Fibroblast of upper back skin (primary cell): ENCODE measurements at places on chromosomes 12 and 14.
A peak's percentile ranks its signal among the peaks of the same experiment; 100 is the strongest.

GRCh38 chr12:43095669-43096280, 456.2 kb downstream of the ADAMTS20 start:
- DNase-seq = no peak

DNA sequence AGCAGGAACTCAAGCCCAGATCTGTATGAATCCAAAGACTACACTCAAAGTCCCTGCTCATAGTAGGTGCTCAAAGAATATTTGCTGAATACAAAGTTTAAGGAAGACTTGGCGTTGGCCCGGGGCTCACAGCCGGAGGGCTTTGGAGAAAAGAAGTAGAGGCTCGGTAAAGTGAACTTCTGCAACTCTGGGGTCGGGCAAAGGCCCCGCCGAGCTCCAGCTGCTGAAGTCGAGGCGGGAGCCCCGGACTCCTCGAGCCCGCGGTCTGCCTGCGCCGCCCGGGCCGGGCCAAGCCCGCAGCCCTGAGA, 335 bp downstream of the GCN1 start:
- DNase-seq = no peak

DNA sequence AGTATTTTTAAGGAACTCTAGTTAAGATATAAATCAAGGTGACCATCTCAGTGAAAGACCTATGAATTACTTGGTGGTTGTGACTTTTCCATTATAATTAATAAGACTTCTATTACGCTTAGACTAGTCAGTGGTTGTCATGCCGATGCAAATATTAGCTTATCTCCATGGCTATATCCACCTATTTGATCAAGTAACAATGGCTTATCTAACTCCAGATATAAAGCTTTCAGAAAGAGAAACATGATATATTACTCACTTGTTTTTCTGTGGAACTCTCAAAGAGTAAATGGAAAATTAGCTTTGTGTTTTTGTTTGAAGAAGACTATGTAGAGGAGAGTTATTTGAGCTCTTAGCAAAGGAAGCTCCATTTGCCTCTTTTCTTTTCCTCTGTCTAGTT, 323.8 kb upstream of the DCN start:
- no peak for DNase-seq

- DNase-seq = no peak
Measured at GRCh38 chr14:76773956-76774820, 12.9 kb downstream of the VASH1 start.

- DNase-seq = peak; percentile 64
Measured at GRCh38 chr12:64903479-64904152, 79.2 kb downstream of the TBC1D30 start.

DNA sequence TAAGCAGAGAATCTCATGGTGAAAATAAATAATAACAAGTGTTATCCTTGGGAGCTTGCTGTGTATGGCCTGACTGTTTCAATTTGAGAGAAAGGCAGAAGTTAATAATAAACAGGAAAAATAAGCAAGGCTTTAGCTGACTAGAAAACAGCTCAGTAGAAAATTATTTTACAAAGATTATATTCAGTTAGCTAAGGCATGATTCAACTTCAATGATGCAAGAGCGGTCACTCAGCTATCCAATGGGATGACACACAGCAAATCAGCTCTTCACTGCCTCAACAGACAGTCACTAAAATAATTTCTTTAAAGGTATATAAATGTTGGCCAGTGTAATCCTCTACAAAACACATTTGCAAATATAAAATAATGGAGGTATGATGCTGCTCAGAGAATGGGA, 18.6 kb downstream of the GSTZ1 start:
- DNase-seq = peak; percentile 48

GRCh38 chr12:52370926-52371608, 3.8 kb upstream of the KRT85 start:
- peak; percentile 71 for DNase-seq

DNA sequence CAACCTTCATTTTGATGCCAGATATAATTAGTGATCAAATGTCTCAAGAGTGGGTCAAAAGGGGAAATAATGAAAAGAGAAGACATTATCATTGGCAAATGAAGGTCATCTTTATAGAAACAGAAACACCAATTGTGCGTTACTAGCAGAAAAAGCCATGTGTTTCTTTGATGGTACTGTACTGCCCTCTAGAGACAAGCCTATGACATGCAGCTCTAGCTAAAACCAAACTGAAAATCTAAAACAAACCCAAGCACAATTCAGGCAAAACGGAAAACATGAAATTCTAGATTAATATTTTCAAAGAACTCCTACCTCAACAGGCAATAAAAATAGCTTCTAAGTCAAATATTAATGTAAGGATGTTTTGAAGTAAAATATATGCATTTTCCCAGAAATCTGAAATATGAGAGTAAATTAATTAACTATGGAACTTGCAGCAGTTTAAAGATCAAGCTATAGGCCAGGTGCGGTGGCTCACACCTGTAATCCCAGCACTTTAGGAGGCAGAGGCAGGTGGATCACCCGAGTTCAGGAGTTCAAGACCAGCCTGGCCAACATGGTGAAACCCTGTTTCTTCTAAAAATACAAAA, 115.4 kb downstream of the KLHL28 start:
- peak; percentile 43 for DNase-seq

DNA sequence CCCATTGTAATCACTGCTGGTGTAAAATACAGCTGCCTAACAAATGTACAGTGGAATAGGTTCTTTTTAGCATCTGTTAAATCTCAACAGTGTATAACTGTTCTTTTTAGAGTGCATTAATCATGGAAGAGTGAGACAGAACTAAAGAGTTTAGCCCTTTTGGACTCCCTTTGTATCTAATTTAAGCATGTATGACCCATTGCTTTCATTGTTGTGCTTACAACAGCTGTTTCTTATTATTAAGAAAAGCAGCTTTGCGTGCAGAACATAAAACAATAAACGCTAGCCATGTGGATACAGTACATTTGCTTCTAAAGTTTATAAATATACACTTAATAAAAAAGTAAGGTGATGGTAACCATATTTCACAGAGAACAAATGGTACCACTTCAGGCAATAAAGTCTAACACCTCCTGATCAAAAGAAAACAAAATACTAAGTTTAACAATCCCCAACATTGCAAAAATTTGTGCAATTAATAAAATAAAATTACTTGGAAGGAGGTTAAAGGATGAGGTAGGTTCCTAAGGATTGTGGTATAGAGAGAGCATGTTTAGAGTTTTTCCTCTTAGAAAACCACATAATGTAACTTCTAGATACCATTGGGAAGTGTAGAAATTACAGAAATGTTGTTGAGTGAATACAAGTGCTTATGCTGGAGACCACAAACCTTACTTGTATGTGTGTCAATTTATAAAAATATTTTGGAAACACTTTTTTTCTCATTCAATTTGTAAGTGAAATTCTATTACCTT, 448.7 kb downstream of the SLC6A15 start:
- peak; percentile 72 for DNase-seq

- no peak for DNase-seq
Measured at GRCh38 chr14:75018694-75019093, 16.0 kb downstream of the EIF2B2 start.

DNA sequence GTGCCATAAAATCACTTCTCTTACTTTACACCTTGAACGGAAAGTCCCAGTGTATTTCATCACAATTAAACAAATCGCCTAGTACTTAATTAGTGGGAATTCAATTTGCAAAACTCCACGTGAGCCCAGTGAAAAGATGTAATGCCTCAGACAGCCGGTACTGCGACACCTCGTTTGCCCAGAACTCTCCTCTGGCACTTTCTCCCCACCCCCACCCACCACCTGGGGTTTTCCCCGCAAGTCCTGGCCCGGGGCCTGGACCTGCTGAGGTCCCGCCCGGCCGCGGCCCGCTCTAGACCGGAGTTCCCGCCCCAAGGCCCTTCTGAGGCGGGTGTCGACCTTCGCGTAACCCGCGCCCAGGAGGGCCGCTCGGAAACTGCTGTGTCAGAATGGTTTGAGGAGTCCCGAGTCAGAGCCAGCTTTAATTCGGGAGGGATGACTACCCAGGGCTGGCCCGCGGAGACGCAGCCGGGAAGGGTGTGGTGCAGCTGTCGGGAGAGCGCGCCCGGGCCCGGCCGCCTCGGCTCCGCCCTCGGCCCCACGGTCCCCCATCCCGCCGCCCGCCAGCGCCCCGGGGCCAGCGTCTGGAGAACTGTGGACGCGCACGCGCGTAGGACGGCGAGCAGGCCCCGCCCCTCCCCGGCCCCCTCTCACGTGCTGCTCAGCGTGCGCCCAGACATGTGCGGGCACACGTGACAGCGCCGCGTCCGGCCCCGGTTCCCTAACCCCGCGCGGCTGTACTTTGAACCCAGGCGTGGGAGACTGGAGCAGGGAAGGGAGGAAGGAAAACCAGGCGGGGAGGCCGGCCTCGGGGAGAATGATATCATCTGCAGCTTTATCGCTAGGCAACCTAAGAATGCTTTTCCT, 10.8 kb downstream of the BHLHE41 start:
- peak; percentile 86 for DNase-seq

- DNase-seq = peak; percentile 20
Measured at GRCh38 chr12:60231303-60231702, 635.5 kb downstream of the SLC16A7 start.

- DNase-seq = no peak
Measured at GRCh38 chr14:101918065-101918989, 46.0 kb upstream of the DYNC1H1 start.

- no peak for DNase-seq
Measured at GRCh38 chr12:59700153-59700450, 104.3 kb downstream of the SLC16A7 start.

DNA sequence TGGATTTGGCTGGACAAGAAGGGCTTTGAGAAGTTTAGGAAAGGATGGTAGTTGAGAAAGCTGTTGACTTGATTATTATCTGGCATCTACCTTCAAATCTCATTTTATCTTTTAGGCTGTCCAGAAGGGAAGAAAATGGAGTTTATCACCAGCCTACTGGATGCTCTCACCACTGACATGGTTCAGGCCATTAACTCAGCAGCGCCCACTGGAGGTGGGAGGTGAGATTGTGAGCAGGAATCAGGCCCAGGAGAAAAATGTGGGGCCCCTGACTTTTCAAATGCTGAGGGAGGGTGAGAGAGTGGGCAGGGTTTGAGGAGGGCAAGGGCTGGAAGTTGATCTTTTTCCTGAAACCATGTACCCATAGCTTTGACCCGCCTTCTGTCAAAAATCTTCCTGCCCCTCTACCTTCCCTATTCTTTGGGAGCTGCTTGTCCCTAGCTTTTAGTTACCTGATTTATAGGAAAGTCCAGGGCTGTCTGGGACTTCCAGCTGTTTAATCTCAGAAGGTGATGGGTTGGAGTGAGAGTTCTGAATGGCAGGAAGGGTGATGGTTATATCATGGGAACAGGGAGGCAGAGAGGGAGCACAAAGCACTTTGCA, 134.2 kb downstream of the SMOC1 start:
- DNase-seq = peak; percentile 3
